Retina (tissue), 1 donor: ENCODE measurements at places on chromosomes 11 and 22.

DNA sequence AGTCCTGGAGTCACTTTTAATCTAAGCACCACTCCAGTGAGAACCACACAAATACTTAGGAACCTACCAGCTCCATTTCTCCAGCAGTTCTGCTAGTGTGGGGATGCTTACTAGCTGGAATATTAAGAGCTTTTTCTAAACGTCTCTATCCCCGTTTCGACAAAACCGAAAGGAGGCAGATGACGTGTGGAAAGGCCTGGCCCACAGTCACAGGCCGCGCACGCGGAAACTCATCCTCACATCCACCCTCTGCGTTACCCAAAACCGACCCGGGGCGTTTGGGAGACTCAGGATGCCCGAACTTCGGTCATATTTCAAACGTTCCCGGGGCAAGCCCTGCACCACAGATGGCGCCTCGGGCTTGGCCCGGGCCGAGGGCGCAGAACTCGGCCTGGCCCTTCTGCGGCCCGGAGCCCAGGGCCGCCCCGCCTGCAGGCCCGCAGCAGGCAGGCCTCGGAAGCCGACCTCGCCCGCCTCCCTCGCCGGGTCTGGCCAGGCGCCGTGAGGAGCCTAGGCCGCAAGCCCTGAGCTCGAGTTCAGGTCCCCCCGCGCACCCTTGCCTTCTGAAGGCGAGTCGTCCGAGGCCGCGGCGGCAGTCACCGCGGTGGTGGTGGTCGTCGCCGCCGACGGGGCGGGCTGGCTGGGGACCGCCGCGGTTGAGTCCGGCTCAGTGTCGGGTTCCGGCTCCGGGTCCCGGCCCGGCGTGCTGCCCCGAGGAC lies 473 bp downstream of the FNBP4 start:
- DNase-seq = peak; percentile 84

DNA sequence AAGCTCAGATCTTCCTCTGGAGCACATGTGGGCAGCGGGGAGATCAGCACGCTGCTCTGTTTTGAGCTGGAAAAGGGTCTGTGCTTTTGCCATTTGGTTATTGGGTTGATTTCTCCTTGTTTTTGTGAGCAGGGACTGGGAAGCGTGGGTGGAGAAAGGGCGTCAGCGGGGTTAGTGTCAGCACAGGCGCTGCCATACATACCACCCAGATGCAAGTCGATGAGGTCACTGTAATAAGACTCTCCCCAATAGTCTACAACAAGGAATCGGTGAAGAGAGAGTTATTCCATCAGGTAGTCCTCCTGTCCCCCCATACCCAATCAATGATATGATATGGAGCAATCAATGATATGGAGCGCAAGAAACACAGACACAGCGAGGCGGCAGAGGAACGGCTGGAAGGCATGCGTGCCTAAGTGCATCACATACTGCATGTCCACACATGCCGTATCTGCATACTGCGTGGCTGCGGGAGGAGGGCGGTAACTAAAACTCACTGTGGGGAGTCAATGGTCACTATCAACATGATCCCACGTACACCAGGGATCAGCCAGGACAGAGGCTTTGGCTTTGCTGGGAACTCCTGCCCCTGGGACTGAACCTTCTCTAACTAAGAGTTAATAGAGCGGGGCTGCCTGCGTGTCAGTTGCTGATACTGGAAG lies 29.5 kb upstream of the BID start:
- DNase-seq = peak; percentile 12

- peak; percentile 15 for DNase-seq
Measured at GRCh38 chr22:34834059-34834458, 231.9 kb upstream of the ISX start.

- DNase-seq = no peak
Measured at GRCh38 chr11:34226210-34226609, 120.8 kb downstream of the NAT10 start.

DNA sequence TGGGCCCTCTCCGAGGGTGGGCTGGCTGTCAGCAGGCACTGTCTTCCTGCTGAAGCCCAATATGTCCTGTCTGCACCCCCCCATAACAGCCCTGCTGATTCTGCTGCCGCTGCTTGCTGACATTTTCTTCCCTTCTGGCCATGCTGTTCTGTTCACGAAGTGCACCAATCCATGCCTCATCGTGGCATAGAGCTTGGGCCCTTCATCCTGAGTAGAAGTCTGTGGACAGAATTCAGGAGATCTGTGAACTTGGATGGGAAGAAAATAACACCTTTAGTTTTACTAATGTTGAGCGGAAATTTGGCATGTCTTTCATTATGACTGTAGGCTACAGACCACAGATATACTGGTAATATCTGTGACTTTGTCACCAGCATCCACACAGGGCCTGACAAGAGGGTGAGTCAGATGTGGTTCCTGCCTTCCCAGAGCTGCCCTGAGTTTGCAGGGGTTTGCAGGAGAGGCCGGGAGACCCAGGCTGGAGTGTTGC lies 14.1 kb upstream of the KIAA0930 start:
- DNase-seq = no peak

DNA sequence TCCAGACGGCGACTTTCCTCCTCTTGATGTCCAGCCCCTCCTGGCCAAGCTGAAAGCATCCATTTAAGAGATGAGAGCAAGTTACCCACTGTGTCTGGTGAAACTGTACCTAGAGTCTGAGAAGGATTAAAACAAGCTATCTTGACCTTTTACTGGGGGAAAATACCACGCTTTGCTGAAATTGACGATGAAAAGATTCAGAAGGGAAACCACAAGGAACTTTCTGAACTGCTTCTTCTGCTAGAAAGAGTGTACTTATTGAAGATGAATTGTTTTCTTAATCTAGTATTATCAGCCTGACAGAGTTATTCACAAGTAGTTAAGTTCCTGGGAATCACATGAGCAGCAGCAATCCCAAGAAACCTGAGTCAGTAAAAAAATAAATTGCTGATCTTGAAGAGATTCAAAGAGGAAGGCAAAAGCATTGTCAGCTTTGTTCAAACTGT lies 13.1 kb upstream of the MS4A6A start:
- DNase-seq = no peak

GRCh38 chr22:42910221-42910942 lies 53.3 kb upstream of the ARFGAP3 start:
- no peak for DNase-seq

GRCh38 chr11:72702096-72702495 lies 27.9 kb upstream of the PDE2A start:
- no peak for DNase-seq

GRCh38 chr11:33735271-33736147 lies 714 bp downstream of the CD59 start:
- peak; percentile 58 for DNase-seq

DNA sequence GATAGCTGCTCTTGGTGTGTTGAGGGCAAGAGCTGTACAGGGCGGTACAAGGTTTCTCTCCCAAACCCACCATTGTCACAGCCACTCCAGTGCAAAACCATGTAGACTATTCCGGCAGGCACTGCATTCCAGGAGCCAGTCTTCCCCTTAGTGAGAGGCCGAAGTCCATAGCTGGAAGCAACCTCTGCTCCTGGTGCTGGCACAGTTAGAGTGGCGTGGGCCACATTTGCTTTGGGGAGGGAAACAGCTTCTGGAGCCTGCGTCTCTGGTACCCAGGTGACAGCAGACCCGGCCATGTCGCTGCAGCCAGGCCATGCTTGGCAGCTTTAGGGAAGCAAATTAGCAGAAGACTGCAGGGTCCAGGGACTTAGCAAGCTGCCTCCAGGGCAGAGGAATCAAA lies 788.0 kb downstream of the BRD1 start:
- DNase-seq = no peak
